ENCODE measurements at places on chromosomes 4 and X. TPM values are rescaled to one million over a fixed set of nuclear protein-coding genes. Genes with fewer than 3 reads are reported as not detected.
A peak's percentile ranks its signal among the peaks of the same experiment; 100 is the strongest.

DNA sequence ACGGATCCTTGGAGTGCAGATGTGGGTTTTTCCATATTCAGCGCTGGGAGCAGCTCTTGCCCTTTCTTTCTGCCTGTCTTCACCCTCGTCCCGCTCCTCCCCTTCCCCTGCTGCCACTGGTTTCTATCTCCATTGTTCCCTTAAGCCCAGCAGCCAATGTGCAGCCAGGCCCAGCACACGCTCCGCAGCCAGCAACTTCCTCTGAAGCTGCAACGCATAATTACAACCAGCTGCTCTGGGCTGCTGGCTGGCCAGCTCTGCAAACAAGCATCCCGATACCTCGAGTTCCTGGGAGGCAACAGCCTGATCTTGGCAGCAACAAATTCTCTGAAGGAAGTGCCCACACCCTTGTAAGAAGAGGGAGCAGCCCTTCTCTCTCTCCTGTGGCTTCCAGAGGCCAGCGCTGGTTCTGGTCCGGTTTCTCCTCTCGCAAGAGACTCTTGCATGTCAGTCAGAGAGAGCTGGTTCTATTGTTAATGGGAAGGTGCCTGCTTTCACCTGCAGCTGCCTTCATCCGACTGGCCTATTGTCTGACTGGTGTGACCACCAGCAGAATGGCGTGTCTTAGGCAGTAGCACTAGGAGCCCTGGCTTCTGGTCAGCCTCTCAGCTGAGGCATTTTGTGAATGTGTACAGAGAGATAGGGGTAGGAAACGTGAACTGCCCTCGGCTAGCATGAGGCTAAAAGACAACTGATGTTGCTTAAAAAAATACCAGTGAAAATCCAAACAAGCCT lies 83.8 kb upstream of the MAML3 start:
- H3K36me3 ChIP-seq, result no peaks in the 10 kb centered on the region
- H3K4me3 ChIP-seq, result peak overlapping the region; percentile 3
- H3K27me3 ChIP-seq, result no peaks in the 10 kb centered on the region
- peak overlapping the region; percentile 89 for H3K27ac ChIP-seq
- H3K4me1 ChIP-seq, result peaks cover 33% of the 10 kb centered on the region
- DNase-seq, result no peak

GRCh38 chr4:179292468-179292867 lies 1850.2 kb upstream of the AGA start:
- no peak overlapping the region for H3K4me3 ChIP-seq
- peaks cover 2% of the 10 kb centered on the region for H3K4me1 ChIP-seq
- H3K27me3 ChIP-seq, result no peaks in the 10 kb centered on the region
- H3K27ac ChIP-seq, result no peak overlapping the region

GRCh38 chr4:170030121-170030520 lies 3.9 kb upstream of the MFAP3L start:
- DNase-seq, result no peak
- H3K4me1 ChIP-seq, result peaks cover 6% of the 10 kb centered on the region
- H3K36me3 ChIP-seq, result no peaks in the 10 kb centered on the region
- H3K4me3 ChIP-seq, result no peak overlapping the region

DNA sequence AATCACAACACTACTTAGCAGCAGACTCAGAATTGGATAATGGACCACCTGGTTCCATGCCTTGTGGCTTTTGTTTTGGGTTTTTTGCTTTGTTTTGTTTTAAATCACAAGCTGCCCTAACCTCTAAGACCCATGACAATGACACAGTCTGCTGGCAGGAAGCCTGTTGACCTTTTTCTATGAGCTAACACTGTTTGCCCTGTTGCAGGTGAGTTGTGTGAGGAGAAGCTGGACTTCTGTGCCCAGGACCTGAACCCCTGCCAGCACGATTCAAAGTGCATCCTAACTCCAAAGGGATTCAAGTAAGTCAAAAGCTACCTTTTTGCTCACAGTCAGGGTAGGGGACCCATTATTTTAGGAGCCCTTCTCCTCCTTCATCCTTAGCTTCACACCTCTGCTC lies 110.8 kb upstream of the PACRGL start:
- H3K4me1 ChIP-seq, result no peaks in the 10 kb centered on the region
- no peaks in the 10 kb centered on the region for H3K36me3 ChIP-seq

DNA sequence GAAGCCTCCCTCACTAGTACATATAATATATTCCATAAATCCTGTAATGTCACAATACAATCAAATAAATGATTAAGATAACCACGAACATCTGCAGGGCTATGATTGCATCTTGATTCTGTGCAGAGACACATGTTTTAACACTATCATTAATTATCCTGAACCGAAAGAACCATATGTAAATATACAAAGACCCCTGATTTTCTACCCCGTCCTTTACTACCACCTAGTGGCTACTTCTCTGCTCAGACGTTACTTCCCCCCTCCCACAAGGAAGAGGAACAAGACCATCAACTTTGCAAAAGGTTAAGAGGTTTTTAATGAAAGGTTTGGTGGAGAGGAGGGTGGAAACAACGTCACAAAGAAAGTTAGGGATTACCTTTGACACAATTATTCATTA lies 134.0 kb downstream of the COL4A6 start:
- no peaks in the 10 kb centered on the region for H3K27me3 ChIP-seq
- no peaks in the 10 kb centered on the region for H3K36me3 ChIP-seq
- no peak overlapping the region for H3K4me3 ChIP-seq

DNA sequence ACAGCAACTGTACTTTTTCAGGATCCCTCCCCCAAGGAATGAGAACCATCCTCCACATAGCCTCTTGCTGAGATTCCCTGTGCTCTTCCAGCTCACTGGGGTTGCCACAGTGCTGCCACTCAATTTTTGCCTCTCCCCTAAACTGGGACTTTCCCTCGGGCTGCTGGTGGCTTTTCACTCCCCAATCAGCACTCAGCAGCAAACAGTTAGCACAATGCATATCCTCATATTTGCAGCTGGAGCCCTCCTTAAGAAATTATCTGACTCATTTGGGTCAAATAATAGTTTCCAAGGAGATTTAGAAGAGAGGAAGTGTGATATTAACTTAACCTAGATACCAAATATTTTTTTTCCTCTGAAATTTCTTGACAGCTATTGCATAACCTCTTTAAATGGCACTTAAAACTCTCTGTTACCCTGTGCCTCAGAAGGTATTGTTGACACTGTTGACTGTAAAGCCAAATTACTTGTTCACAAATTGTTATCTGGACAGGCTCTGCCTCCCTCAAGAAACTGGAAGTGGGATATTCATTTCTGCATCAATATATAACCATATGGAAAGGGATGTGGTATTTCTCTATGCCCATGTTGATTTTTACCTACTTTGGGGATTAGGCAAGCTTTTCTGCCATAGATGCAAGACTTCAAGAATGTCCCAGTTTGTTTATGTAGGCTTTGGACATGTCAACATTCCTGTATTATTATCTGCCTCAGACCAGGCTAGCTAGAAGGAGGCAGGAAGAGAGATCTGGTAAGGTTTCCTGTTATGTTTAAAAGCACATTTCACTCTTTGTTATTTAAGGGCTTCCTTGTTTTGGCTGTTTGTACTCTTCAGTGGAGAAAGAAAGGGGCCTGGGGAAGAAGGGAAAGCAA lies 58.0 kb downstream of the SEPTIN11 start:
- peaks cover 14% of the 10 kb centered on the region for H3K36me3 ChIP-seq
- H3K27me3 ChIP-seq, result no peaks in the 10 kb centered on the region

- H3K27me3 ChIP-seq, result no peaks in the 10 kb centered on the region
- DNase-seq, result no peak
- H3K4me1 ChIP-seq, result peaks cover 11% of the 10 kb centered on the region
Measured at GRCh38 chr4:27008679-27009078, 148.0 kb downstream of the STIM2 start.

DNA sequence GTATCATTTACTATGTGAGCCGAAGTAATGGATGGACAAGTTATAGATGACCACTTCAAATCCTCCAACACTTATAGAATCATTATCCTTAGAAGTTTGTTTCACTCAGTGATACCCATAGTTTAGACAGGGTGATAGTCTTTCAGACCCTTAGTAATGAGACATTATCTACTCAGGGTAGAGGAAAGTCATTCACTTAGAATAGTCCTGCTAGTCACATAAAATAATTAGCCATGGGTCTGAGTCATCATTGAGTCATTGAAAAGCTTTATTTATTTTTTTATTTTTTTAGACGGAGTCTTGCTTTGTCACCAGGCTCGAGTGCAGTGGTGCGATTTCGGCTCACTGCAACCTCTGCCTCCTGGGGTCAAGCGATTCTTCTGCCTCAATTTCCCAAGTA lies 321.7 kb upstream of the FSTL5 start:
- peaks cover 3% of the 10 kb centered on the region for H3K36me3 ChIP-seq
- H3K27me3 ChIP-seq, result no peaks in the 10 kb centered on the region
- DNase-seq, result no peak
- H3K27ac ChIP-seq, result no peak overlapping the region
- peaks cover 8% of the 10 kb centered on the region for H3K4me1 ChIP-seq
- H3K4me3 ChIP-seq, result no peak overlapping the region

GRCh38 chrX:134144231-134144630 lies 92.8 kb upstream of the CCDC160 start:
- DNase-seq, result no peak
- H3K4me1 ChIP-seq, result no peaks in the 10 kb centered on the region
- H3K36me3 ChIP-seq, result no peaks in the 10 kb centered on the region

- no peak for DNase-seq
- H3K4me3 ChIP-seq, result no peak overlapping the region
- H3K4me1 ChIP-seq, result peaks cover 14% of the 10 kb centered on the region
- no peaks in the 10 kb centered on the region for H3K36me3 ChIP-seq
- no peak overlapping the region for H3K27ac ChIP-seq
Measured at GRCh38 chr4:97910005-97910404, 233.3 kb downstream of the STPG2 start.

DNA sequence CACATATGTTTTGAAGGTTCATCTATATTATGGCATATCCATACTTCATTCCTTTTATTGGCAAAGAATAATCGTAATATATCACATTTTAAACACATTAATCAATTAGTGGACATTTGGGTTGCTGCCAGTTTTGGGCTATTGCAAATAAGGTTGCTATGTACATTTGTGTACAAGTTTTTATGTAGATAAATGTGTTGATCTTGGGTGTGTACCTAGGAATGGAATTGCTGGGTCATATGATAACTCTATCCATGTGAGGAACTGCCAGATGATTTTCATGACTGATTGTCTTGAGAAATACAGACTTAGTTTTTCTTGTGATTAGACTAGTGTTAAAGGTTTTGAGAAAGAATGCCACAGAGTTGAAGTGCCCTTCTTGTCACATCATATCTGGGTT lies 99.2 kb upstream of the RAB40AL start:
- H3K36me3 ChIP-seq, result peaks cover 11% of the 10 kb centered on the region
- H3K27me3 ChIP-seq, result no peaks in the 10 kb centered on the region
- DNase-seq, result no peak
- no peak overlapping the region for H3K27ac ChIP-seq
- H3K4me1 ChIP-seq, result no peaks in the 10 kb centered on the region

GRCh38 chr4:18803781-18804180 lies 782.2 kb upstream of the LCORL start:
- H3K27ac ChIP-seq, result no peak overlapping the region
- H3K4me3 ChIP-seq, result no peak overlapping the region
- H3K36me3 ChIP-seq, result no peaks in the 10 kb centered on the region
- no peaks in the 10 kb centered on the region for H3K4me1 ChIP-seq

DNA sequence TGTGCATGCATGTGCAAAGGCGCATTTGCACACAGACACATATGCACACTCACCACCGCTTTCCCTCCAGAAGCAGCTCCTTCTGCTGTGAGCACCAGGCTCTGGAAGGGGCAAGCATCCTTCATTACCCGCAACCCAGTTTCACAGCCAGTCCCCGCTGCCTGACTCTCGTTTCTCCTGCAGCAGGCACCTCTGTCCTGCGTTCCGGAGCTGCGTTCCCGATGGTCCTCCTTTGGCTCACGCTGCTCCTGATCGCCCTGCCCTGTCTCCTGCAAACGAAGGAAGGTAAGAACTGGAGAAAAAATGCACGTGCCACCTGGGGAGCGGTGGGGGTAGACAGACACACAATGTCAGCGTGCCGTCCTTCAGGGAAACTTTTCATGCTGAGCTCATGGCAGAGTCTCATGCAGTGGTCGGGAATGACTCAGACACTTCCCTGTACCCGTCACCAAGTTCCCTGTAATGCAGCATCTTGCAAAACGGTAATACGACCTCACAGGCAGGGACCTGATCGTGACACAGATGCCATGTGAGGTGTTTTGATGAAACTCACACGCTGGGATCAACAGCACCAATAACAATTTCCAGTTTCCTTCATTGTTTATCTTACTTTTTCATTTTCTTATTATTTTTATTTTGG lies 5.1 kb downstream of the IL3RA start:
- no peak overlapping the region for H3K4me3 ChIP-seq
- no peaks in the 10 kb centered on the region for H3K4me1 ChIP-seq
- DNase-seq, result no peak
- H3K36me3 ChIP-seq, result no peaks in the 10 kb centered on the region
- H3K27me3 ChIP-seq, result no peaks in the 10 kb centered on the region

DNA sequence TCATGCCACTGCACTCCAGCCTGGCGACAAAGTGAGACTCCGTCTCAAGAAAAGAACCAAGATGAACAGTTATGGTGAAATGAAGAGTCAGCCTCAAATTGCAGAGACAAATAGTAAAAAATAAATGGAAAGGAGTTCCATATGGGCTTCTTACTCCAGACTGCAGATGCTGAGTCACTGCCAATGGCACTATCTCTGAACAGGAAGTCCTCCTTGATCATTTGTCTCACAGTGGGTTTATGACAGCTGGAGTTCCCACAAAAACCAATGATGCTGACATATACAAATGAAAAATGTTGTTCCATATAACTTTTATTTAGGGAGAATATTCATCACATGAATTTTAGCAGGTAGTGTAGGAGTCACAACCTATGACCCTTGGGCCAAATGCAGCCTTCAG lies 631.6 kb downstream of the PCDH18 start:
- no peak for DNase-seq
- no peaks in the 10 kb centered on the region for H3K27me3 ChIP-seq
- H3K4me1 ChIP-seq, result no peaks in the 10 kb centered on the region
- no peak overlapping the region for H3K4me3 ChIP-seq
- no peaks in the 10 kb centered on the region for H3K36me3 ChIP-seq

DNA sequence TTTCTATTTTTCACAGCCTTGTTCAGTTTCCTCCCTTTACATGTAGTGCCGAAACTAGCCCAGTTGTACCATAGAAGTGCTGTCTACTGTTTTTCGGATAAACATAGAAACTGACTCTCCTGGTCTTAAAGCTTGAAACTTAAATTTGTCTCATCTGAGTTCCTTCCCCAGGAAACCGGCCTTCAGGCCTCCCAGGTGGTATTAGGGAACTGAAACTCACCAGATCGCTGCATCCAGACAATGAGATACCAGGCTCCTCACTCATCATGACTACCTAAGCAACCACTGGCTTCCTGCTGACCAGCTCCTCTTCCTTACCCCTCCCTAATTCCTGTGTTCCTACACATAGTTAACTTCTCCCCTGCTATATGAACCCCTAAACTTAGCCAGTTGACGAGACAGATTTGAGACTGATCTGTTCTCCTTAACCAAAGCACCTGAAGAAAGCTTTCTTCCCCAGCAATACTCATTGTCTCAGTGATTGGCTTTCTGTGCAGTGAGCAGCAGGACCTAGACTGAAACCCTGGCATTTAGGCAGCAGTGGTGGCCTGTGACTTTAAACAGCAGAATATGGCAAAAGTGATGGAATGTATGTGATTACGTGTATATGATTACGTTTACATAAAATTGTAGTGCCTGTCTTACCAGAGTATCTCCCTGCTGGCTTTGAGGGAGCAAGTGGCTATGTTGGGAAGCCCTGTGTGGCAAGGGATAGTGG lies 959.1 kb upstream of the LCORL start:
- H3K27ac ChIP-seq, result no peak overlapping the region
- DNase-seq, result no peak
- H3K4me1 ChIP-seq, result no peaks in the 10 kb centered on the region
- H3K4me3 ChIP-seq, result no peak overlapping the region

The XPNPEP2 gene
- total RNA-seq, result 0.11 TPM

The C1QTNF7 gene
- total RNA-seq, result not detected

The UCP1 gene
- not detected for total RNA-seq

The TADA2B gene
- total RNA-seq, result 21.2 TPM

The JADE3 gene
- total RNA-seq, result 22.5 TPM
